NCI-H460 (cell line): ENCODE measurements at places on chromosomes 7 and 10. TPM values are rescaled to one million over a fixed set of nuclear protein-coding genes. Genes with fewer than 3 reads are reported as not detected.

DNA sequence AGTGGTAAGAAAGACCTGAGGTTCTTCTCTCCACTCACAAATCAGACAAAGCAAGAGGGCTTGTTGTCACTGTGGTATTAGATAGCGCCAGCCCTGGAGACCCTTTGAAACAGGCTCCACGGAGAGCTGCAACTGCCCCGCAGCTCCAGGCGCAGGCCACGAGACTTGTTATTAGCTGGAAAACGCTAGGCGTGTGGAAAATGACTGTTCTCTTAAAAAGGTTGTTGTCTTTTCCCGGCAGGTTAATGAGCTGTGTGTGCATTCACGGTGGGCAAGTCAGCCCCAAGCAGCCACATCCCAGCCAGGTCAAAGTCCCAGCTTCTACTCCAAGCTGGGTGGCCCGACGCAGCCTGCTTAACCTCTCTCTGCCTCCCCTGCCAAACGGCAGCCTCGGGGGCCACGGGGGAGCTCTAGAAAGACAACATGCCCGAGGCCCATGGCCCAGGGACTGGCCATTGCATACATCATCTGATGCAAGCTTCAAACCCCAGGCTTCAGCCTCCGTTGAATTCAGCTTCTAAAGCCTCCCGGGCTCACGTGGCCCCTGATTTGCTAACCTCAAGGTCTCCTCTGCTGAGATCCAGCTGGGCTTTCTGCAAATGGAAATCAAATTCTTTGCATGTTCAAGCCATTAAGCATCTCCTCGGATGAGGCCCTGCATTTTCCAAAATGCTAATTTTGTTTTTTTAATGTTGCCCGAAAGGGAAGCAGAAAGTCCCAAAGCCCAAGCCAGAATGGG is 61.3 kb upstream of the DNAAF5 start:
- DNase-seq: no peak

GRCh38 chr7:30879139-30880124 is 32.2 kb upstream of the AQP1 start:
- DNase-seq: no peak

DNA sequence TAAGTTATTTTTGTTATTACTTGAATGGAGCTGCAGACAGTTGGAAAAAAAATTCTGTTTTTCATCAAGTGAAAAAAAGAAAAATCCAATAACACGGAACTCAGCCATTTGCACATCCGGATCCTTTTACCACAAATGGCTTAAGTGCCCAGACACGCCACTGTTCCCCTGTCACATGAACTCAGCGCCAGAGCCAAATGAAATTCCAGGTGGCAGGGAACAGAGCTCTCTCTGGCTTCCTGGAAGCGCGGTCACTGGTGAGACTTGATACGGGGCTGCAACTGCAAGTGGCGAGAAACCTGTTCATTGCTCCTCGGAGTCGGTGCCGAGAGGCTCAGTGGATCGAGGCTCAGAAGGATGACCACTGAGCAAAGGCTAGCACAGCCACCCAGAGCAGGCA is 60.8 kb upstream of the NPTX2 start:
- DNase-seq: no peak

DNA sequence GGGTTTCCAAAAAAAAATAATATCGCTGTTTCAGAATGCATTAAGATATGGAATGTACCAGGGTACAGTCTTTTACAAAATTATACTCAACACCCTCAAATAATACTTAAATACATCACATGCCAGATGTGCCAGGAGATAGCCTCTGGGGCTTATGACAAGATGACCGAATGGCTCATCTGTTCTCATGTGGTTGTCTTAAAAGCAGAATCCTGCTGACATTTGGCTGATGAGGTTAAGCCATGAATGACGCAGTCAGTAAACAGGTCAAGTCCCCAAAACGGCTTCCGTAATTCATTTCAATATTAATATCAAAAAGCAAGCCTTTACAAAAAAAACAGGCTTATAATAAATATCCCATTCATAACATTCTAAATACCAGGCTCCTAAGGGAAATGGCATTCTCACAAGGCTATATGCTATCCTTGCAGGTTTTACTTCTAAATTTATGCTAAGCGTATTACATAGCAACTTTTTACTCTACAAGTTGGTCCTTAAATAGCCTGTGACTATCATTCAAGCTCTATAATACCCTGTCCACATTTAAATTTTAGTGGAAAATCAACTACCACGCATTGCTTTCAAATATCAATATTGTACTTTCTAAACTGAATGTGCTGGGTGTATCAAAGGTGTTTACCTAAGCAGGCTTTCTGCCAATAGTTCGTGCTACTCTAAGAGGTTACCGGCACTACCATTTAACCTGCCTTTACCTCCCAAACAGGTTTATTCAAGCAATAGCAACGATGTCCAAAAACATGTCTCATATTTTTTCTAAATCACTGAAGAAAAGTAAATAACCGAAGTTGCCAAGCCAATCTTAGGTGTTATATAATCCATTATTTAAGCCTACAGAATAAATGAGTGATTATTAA is 15.6 kb downstream of the SMURF1 start:
- no peak for DNase-seq

DNA sequence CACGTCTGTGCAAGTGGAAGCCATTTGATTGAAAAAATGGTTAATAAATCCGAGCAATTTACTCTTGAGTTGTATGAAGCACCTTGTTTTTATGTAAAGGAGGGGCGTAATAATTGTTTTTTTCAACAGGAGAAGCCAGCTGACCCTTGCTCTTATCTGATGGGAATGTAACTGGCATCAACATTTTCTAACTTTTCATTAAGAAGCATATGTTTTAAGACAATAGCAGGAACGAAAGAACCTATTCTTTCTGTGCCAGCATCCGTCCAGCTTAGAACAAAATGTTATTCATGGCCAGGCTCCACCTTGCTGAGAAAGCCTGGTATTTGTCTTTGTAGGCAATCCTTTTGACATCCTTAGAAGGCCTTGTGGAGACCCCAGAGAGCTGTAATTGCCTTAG is 22.2 kb upstream of the AFAP1L2 start:
- DNase-seq: no peak

DNA sequence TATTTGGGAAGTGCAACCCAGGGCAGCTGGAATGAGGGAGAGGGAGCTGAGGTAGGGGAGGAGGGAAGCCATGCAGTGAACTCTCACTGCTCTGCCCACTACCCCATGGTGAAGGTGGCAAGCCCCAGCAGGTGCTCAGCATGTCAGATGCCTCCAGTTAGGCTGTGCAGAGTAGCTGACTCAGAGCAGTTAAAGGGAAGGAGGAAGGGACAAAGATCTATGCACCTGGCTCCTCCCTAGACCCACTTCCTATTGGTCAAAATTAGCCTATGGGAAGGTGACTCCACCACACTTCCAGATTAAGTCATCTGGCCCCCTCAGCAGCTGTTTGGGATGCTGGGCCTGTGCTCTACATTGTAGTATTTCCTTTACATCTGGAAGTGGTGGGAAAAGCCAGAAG is 125.7 kb upstream of the MTPN start:
- DNase-seq: no peak

- no peak for DNase-seq
These were observed 7.5 kb downstream of the STN1 start for GRCh38 chr10:103910442-103911012.

- DNase-seq: no peak
These were observed 69.2 kb upstream of the FAM171A1 start for GRCh38 chr10:15440204-15440711.

CFTR gene
- not detected in 2 replicates for total RNA-seq

TET1 gene
- total RNA-seq: 2.8 and 3.0 TPM in 2 replicates

C10orf95 gene
- 0.37 and 0.55 TPM in 2 replicates for total RNA-seq

ENTPD1 gene
- total RNA-seq: not detected in 2 replicates

PTPRN2 gene
- 2.9 and 3.5 TPM in 2 replicates for total RNA-seq

GIMAP4 gene
- not detected in 2 replicates for total RNA-seq

GCK gene
- not detected in 2 replicates for total RNA-seq

SLC26A5 gene
- not detected in 2 replicates for total RNA-seq

FOXK1 gene
- 37.9 and 40.6 TPM in 2 replicates for total RNA-seq
